ENCODE measurements at places on chromosomes 5 and 9.
A peak's percentile ranks its signal among the peaks of the same experiment; 100 is the strongest.

DNA sequence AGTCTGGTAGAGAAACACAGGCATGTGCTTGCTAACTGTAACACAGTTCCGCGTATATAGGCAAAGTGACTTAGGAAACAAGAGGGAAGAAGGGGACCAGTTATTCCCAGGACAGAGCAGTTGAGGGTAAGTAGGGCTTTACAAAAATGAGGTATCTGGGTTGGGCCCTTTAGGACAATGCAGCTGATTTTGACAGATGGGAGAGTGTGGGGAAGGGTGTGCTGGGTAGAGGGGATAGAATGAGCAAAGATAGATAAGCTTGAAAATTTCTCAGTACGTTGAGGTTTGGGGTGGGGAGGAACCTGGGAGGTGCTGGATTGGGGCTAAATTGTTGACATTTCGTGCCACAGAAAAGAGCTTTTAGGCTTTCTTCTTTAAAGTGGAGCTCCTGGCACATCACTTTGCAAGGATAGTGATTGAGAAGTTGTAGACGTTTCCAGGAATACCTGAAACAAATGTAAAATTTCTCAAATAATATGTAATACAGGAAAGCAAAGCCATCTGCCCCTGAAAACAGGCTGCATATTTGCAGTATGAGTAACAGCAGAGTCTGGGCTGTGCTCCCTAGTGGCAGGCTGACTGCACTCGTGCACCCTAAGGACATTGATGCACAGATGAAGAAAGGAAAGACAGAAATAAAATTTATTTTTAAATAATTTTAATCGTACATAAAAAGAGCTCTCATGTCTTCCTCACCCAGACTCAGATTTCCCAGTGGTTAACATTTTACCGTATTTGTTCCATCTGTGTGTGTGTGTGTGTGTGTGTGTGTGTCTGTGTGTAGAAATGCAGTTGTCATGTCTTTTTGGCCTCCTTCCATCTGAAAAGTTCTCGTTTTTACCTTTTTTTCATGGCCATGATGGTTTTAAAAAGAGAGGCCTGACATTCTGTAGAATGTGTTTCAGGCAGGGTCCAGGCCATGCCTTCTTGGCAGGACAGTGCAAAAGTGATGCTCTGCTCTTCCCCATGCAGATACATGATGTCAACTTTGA, 144.9 kb upstream of the DMRT1 start:
- peaks cover 27% of the 10 kb centered on the region for H3K4me1 ChIP-seq
- DNase-seq: no peak
- no peaks in the 10 kb centered on the region for H3K27me3 ChIP-seq
- H3K27ac ChIP-seq: peak overlapping the region; percentile 90
- H3K4me3 ChIP-seq: no peak overlapping the region

GRCh38 chr5:120926471-120926870, 462.4 kb downstream of the PRR16 start:
- DNase-seq: no peak
- no peaks in the 10 kb centered on the region for H3K36me3 ChIP-seq
- no peaks in the 10 kb centered on the region for H3K27me3 ChIP-seq

GRCh38 chr5:116575326-116576052, 866 bp upstream of the SEMA6A start:
- no peaks in the 10 kb centered on the region for H3K36me3 ChIP-seq
- H3K27ac ChIP-seq: peak overlapping the region; percentile 33
- peaks cover 35% of the 10 kb centered on the region for H3K4me1 ChIP-seq
- DNase-seq: no peak
- H3K4me3 ChIP-seq: peak overlapping the region; percentile 14

GRCh38 chr9:127049044-127049443, 73.4 kb downstream of the ANGPTL2 start:
- no peak overlapping the region for H3K4me3 ChIP-seq
- H3K27me3 ChIP-seq: no peaks in the 10 kb centered on the region
- H3K36me3 ChIP-seq: no peaks in the 10 kb centered on the region
- H3K27ac ChIP-seq: peak overlapping the region; percentile 22
- peaks cover 3% of the 10 kb centered on the region for H3K4me1 ChIP-seq

GRCh38 chr5:121628783-121629182, 222.9 kb upstream of the FTMT start:
- H3K27ac ChIP-seq: no peak overlapping the region
- H3K36me3 ChIP-seq: no peaks in the 10 kb centered on the region

- H3K27me3 ChIP-seq: no peaks in the 10 kb centered on the region
- peak; percentile 33 for DNase-seq
Measured at GRCh38 chr5:128084228-128085167, 932 bp downstream of the SLC12A2 start.

DNA sequence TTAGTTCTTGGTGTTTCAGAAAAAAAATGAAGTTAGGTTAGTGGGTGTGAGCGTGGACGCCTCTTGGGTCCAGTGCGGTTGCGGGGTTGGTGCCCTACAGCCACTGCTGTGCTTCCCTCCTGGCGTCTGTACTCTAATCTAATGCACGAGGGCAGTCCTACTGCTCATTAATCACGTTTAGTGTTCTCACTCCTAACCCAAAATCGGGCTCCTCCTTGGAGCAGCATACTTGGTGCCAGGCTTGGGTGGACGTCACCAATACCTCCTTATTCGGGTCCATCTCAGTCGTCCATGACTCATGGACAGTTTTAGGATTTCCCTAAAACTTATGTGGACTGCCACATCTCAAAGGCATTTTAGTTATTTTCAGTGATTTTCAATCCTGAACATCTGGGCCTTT, 41.6 kb downstream of the TRIO start:
- no peak for DNase-seq
- no peaks in the 10 kb centered on the region for H3K27me3 ChIP-seq
- H3K36me3 ChIP-seq: no peaks in the 10 kb centered on the region
- peak overlapping the region; percentile 30 for H3K27ac ChIP-seq

GRCh38 chr5:172443441-172444109, 10.8 kb downstream of the SH3PXD2B start:
- H3K4me1 ChIP-seq: peaks cover 11% of the 10 kb centered on the region
- H3K36me3 ChIP-seq: no peaks in the 10 kb centered on the region
- no peaks in the 10 kb centered on the region for H3K27me3 ChIP-seq

DNA sequence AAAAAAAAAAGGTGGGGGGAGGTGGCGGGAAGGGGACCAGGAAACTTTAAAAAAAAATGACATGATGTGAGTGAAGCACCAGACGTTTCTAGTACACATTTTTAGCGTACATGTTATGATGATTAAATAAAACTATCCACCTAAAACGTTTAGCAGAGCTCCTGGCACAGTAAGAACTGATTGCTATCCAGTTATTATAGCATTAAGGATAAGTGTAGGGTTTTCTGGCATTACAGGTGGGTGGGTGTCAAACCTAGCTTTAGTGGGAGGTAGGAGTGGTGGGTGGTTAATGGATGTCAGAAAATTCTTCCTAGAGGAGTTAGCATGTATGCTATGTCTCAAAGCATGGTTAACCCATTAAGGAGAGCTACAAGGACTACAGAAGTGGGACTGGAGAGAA, 2329.5 kb downstream of the MAT2B start:
- no peak overlapping the region for H3K27ac ChIP-seq
- no peak for DNase-seq
- no peaks in the 10 kb centered on the region for H3K36me3 ChIP-seq
- no peak overlapping the region for H3K4me3 ChIP-seq
- no peaks in the 10 kb centered on the region for H3K27me3 ChIP-seq
- no peaks in the 10 kb centered on the region for H3K4me1 ChIP-seq

DNA sequence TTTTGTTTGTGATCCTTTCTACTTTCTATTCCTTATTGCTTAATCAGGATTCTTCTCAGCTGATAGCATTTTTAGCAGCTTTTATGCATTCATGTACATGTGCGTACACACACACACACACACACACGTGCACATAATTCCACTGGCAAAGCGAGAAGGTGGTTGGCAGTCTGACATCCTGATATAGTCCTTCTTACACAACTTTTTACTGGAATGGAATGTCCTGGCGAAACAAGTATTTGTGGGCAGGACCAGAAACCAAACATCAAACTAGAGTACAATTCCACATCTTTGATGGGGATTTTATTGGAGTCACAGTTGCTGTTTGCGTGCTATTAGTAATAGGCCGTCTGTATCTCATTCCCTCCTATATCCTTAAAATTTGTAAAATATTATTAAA, 356.5 kb downstream of the CCDC171 start:
- no peaks in the 10 kb centered on the region for H3K27me3 ChIP-seq
- no peak for DNase-seq
- H3K4me3 ChIP-seq: no peak overlapping the region

DNA sequence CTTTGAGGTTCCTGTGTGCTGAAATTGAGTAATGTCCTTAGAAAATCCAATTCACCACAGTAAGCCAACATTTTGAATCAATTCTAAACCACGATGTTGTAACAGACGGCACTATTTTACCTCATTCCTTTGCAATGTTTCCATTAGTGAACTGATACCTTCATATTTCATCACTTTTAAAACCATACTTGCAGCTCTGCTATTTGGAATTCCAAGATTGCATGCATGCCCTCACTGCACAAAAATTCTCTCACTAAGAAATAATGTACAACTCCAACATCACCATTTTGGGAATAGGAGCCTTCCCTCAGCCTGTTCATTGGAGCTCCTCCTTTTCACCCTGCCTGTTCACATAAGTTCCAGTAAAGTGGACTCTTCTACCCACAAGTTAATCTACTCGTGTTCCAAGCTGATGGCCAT, 74.8 kb upstream of the TGFBR1 start:
- no peak for DNase-seq
- peaks cover 2% of the 10 kb centered on the region for H3K27me3 ChIP-seq
- H3K4me1 ChIP-seq: no peaks in the 10 kb centered on the region
- H3K27ac ChIP-seq: no peak overlapping the region
- no peak overlapping the region for H3K4me3 ChIP-seq

GRCh38 chr5:74426506-74426905, 214.0 kb downstream of the ENC1 start:
- no peak overlapping the region for H3K4me3 ChIP-seq
- no peak overlapping the region for H3K27ac ChIP-seq
- H3K36me3 ChIP-seq: no peaks in the 10 kb centered on the region
- DNase-seq: no peak

GRCh38 chr9:98401140-98402018, 145.9 kb upstream of the TBC1D2 start:
- no peak overlapping the region for H3K27ac ChIP-seq
- H3K27me3 ChIP-seq: no peaks in the 10 kb centered on the region
- H3K4me1 ChIP-seq: no peaks in the 10 kb centered on the region
- DNase-seq: peak; percentile 50

DNA sequence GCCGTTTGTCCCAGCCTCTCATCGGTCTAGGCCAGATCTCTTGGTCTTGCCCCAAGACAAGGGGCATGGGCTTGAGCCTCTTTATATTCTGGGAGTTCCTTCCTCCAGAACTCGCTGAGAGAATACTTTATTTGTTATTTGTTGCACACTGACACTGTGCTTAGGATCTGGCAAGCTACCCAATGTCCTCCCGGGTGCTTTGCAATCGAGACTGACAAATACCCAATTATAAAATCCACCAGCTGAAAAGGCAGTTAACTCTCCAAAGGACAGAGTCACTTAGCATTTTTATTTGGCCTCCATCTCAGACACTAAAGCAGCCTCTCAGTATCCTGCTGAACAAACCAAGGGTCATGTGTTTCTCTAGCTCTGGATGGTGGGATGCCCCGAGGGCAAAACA, 500.2 kb upstream of the DAP start:
- no peaks in the 10 kb centered on the region for H3K27me3 ChIP-seq
- DNase-seq: no peak
- no peaks in the 10 kb centered on the region for H3K36me3 ChIP-seq
- no peak overlapping the region for H3K4me3 ChIP-seq

GRCh38 chr5:171379961-171380360, 7.7 kb upstream of the NPM1 start:
- H3K36me3 ChIP-seq: no peaks in the 10 kb centered on the region
- H3K27me3 ChIP-seq: no peaks in the 10 kb centered on the region
- H3K4me3 ChIP-seq: no peak overlapping the region
- DNase-seq: no peak

DNA sequence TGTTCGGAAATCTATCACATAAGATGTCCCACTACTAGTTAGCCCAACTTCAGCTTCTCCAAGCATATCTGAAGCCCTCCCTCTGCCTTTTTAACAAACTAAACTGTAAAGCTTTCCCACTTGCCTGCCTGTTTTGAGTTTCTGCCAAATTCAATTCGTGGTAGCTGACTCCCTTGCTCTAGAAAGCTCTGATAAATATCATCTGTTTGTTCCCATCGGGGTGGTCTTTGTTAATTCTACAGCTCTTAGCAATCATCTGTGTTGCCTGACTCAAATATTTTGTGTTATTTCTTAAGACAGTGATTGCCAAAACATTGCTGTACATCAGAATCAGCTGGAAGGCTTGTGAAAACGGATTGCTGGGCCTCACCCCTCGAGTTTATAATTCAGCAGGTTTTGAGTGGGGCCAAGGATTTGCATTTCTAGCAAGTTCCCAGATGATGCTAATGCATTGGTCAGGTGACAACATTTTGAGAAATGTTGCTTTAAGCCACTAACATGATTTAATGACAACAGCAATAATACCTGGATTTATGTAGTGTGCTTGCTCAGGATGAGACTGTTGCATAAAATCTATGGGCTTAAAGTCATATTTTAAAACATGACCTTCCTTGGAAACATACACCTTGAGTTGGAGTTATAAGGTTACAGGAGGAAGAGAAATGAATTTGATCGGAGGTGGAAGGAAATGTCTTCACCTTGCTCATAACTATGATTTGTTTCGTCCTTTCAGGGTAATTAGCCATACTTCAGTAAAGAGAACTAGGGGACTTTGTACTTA, 631.9 kb downstream of the PSAT1 start:
- no peaks in the 10 kb centered on the region for H3K36me3 ChIP-seq
- H3K27me3 ChIP-seq: no peaks in the 10 kb centered on the region
- H3K4me1 ChIP-seq: no peaks in the 10 kb centered on the region
- DNase-seq: peak; percentile 91
- no peak overlapping the region for H3K4me3 ChIP-seq
- H3K27ac ChIP-seq: no peak overlapping the region

GRCh38 chr5:14776602-14777001, 95.0 kb downstream of the ANKH start:
- H3K4me3 ChIP-seq: no peak overlapping the region
- no peaks in the 10 kb centered on the region for H3K27me3 ChIP-seq
- no peak overlapping the region for H3K27ac ChIP-seq
- H3K36me3 ChIP-seq: no peaks in the 10 kb centered on the region

- no peaks in the 10 kb centered on the region for H3K4me1 ChIP-seq
- H3K27me3 ChIP-seq: no peaks in the 10 kb centered on the region
- H3K36me3 ChIP-seq: no peaks in the 10 kb centered on the region
- no peak overlapping the region for H3K27ac ChIP-seq
Measured at GRCh38 chr9:93156475-93157008, 22.5 kb upstream of the NINJ1 start.

DNA sequence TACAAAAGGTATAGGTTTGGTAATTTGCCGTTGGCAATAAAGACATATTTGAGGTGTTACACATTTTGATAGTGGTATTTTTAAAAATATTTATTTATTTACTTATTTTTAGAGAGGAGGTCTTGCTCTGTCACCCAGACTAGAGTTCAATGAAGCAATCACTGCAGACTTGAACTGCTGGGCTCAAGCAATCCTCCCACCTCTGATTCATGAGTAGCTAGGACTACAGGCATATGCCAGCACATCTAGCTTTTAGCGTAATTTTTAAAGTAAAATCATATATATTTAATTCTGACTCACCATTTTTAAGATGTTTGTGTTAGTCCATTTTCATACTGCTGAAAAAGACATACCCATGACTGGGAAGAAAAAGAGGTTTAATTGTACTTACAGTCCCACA, 1974.3 kb downstream of the EFNA5 start:
- no peak overlapping the region for H3K4me3 ChIP-seq
- no peaks in the 10 kb centered on the region for H3K27me3 ChIP-seq
- DNase-seq: no peak
- H3K4me1 ChIP-seq: no peaks in the 10 kb centered on the region

Measured in lung (tissue), 17 donors.